ENCODE measurements at places on chromosomes 3 and 15.

- DNase-seq = no peak
Measured at GRCh38 chr3:4825436-4826236, 153.6 kb upstream of the BHLHE40 start.

DNA sequence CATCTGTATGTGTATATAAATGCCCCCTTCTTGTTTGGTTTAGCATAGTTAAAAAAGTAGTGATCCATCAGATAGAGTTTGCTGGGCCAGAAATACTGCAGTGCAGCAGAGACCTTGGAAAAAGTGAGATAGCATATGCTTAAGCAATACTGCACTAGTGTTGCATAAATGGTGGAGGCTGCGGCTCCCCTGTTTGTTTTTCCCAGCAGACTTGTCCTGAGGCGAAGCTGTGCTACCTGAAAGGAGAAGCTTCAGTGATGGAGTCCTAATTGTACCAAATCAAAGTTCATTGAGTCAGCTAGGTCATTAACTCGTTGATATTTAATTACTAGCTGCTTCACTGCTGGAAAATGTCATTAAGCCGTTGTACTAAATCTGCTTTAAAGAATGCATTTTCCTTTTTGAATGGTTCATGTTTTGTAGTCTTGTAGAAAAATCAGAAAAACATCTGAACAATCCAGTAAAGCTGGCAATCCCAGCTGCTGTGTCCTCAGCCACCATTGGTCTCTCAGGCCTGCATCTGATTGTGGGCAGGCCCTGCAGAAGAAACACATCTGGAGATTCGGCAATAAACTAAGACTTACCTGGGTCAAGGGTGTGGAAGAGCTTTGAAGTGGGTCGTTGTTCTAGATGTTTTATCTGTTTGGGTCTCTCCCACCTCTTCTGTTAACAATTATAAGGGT lies 169.6 kb downstream of the B3GALNT1 start:
- no peak for DNase-seq

DNA sequence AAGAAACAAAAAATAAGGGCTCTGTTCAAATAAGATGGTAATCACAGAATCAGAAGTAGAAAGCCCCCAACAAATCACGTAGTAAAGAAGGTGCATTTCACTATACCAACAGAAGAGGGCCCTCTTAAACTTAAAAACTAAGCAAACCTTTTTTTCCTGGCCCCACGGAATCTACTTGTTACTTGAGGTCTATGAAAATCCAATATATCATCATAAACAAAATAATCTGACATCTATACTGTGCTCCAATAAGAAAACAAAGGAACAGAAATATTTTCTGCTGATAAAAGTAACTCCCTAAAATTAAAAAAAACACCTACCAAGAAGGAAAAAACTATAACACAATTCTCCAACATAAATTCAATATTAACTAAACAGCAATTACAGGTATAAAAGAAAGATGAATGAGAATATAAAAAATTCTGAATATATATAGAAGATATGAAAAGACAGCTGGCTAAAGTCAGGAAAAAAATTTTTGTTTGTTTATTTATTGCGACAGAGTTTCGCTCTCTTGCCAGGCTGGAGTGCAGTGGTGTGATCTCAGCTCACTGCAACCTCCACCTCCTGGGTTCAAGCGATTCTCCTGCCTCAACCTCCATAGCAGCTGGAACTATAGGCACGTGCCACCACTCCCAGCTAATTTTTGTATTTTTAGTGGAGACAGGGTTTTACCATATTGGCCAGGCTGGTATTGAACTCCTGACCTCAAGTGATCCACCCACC lies 81.8 kb downstream of the CLASP2 start:
- no peak for DNase-seq

GRCh38 chr3:72998466-72998865 lies 1.9 kb downstream of the PPP4R2 start:
- no peak for DNase-seq

GRCh38 chr3:150252462-150252861 lies 155.6 kb upstream of the TSC22D2 start:
- no peak for DNase-seq

DNA sequence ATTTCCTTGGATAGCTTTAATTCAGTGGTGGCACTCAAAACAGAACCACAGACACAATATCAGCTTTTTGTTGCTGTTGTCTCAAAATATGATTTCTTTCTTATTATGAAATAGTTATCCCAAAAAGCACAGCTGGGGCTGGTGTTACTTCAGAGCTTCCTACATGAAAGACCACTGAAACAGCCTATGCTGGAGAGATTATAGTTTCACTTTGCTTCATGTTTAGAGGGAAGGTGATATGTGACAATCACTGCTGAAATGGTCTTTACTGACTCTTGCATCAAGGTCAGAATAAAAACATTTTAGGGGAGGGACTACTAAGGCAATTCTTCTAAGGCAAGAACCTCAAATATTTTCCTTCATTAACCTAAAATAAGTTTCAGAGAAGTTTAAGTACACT lies 190.7 kb downstream of the TNIK start:
- no peak for DNase-seq

DNA sequence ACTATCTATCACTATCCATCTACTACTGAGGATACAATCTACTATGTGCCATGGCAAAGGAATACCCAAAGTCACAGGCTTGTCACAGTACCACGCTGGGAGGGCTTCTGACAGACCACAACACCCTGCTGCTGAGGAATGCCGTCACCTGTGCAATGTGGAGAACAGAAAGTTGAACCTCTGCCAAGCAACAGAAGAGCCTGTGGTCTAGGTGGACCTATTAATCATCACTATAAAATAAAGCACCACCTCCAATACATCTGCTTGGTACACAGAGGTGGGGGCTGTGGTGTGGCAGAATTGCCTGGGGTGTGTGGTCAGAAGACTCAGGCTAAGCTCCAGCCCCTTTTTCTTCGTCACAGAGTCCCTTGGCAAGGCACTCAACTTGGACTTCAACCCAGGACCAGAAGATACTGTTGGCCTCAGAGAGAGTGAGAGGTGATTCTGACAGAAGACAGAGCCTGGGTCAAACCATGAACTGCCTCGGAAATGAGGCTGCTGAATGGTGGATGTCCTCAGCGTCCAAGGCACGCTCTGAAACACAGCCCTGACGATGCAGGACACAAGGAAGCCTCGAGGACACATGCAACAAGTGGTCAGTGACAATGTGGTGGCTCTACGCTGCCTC lies 189.4 kb upstream of the CHRNA7 start:
- no peak for DNase-seq

DNA sequence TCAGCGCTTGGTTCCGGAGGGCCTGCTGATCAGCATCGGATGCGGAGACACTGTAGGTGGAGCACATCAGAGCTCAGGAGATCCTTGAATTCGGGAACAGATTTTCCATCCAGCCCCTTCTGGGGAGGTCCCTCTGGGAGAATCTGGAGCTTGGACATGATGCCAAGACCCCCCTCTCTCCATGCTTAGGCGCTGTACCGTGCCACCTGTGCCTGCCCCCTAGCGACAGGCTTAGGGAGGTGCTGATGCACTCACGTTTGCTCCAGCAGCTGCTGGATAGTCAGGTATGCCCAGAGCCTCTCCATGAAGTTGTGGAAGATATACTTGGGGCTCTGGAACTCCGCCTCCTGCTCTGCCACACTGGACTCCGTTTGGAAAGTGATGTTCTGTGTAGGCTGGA lies 9.7 kb downstream of the ITIH4 start:
- no peak for DNase-seq

GRCh38 chr3:167030082-167030725 lies 349.9 kb downstream of the ZBBX start:
- DNase-seq = no peak

DNA sequence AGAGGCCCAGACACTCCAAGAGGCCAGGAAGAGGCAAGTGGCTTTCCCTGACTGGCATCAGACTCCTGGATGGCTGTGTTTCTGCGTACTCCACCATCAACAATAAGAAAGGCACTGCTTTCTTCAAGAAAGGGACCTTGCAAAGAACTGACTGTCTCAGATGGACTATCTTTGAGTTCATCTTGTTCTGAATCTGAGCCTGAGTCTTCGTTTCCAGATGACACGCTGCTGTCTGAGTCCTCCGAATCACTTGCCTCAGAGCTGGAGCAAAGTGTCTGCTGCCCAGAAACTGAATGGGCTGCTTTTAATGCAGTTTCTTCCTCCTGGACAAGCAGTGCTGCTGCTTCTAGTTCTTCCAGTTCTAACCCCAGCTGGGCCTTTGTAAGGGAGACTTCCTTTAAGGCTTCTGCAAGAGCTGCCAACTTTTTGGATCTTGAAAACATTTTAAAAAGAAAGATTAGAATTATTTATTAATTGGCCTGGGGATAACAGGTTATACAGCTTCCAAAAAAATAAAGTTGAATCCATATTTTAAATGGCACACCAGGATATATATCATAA lies 97.8 kb downstream of the SHQ1 start:
- DNase-seq = no peak

- DNase-seq = no peak
Measured at GRCh38 chr15:95869920-95870319, 460.6 kb upstream of the NR2F2 start.

GRCh38 chr3:159829539-159830227 lies 159.0 kb upstream of the IL12A start:
- DNase-seq = no peak

- DNase-seq = no peak
Measured at GRCh38 chr3:31754575-31755278, 222.0 kb downstream of the STT3B start.

DNA sequence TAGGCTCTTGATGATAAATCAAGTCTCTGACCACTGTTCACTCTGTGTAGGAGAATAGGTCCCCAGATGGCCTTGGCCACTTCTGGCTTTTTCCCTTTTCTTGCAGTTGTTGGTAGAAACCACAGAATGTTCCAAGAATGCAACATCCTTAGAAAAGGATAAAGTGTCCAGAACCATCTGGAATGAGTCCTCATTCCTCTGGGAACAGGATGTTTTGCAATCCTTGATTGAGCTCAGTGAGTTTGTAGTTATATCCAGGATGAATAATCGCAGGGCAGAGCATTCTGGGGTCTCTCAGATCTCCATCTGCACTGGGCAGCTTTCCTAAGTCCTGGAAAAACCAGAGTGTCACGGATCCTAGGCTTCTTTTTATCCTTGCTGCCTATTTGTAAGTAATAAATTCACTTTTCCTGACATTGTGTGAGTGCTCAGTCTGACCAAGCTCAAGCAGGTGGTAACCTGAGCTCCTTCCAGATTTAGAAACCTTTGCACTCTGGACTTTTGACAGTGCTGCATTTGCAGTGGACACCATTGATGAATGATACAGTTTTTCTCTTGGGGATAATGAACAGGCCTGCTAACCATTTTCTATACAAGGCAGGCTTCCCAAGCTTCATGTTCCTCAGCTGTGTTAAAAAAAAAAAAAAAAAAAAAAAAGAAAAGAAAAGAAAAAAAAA lies 1028.6 kb downstream of the OTOL1 start:
- DNase-seq = peak; percentile 42

DNA sequence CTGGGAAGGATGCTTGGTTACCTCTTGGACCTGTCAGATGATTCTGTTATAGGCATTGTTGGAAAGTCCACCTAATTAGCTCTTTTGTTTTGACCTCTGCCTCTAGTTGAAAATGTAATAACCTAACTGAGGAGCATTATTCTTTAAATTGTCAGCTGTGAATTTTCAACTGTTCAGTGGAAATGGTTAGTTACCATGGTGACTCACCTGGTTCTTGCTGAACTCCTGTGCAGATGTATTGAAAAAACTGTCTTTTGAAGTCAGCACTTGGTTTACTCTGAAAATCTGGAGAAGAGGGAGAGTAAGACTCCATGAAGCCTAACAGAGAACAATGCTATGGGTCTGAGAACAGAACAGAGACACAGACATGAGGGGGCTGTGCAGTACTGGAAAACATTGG lies 72.0 kb downstream of the LARS2 start:
- DNase-seq = no peak

- no peak for DNase-seq
Measured at GRCh38 chr15:35293353-35294130, 208.4 kb upstream of the NANOGP8 start.

DNA sequence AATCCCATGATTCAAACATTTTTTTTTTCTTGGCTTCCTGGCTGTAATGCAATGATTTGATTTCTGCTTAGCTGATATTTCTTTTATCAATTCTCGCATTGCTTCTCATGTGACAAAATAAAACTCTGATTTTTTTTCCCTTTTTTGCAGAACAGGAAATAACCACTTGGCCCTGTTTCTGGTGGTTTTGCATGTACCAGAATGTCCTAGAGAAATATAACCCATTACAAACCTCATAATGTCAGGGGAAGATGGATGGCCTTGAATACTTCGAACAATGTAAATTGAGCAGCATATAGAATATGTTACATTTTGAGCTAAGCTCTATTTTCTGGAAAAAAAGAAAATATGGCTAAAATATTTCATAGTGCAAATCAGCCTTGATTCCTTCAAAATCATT lies 275.6 kb downstream of the RAP2B start:
- DNase-seq = no peak

GRCh38 chr15:52559575-52559974 lies 9.3 kb downstream of the ARPP19 start:
- no peak for DNase-seq

- DNase-seq = no peak
Measured at GRCh38 chr15:59174151-59174834, 32.4 kb upstream of the LDHAL6B start.

- DNase-seq = no peak
Measured at GRCh38 chr3:48686538-48687219, 964 bp upstream of the NCKIPSD start.

DNA sequence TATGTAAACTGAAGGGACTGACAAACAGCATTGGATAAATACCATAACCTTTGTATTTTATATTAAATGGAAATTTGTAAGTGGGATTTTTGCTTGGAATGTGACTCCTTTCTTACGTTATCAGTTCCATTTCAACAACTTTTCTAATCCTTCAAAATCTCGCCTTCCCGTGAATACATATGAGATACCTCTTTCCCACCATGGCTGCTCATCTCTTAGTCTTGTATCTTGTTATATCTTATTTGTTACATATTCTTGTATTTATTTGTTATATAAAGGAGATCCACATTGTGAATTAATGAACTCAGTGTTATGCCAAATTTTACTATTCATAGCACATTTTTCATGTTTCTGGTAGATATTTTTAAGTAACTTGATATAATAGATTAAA lies 623.7 kb downstream of the MCTP2 start:
- DNase-seq = no peak

DNA sequence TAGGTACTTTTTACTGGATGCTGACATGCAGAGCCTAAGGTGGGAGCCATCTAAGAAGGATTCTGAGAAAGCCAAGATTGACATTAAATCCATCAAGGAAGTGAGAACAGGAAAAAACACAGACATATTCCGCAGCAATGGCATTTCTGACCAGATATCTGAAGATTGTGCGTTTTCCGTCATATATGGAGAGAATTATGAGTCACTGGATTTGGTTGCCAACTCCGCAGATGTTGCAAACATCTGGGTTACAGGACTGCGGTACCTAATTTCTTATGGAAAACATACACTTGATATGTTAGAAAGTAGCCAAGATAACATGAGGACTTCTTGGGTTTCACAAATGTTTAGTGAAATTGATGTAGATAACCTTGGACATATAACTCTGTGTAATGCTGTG lies 125.1 kb downstream of the PLCL2 start:
- no peak for DNase-seq
